ENCODE measurements at places on chromosomes 3 and 15.

DNA sequence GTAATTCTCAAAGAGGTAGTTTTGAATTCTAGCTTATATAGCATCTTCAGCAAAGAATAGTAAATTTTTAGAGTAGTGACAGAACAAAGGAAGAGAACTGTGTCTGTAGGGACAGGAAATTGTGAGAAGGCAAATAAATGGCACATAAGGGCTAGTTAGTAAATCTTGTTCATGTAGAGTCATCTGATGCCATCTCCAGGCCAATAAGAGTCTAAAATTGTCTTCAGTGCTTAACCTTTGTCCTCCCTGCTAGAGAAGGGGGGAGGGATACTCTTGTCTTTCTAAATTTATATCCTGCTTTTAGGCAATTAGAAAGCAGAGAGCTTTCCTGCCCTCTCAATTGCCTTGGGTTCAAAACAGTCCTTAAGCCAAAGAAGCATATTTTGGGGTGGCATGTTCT, 87.0 kb upstream of the DNAJC19 start:
- no peak for DNase-seq

DNA sequence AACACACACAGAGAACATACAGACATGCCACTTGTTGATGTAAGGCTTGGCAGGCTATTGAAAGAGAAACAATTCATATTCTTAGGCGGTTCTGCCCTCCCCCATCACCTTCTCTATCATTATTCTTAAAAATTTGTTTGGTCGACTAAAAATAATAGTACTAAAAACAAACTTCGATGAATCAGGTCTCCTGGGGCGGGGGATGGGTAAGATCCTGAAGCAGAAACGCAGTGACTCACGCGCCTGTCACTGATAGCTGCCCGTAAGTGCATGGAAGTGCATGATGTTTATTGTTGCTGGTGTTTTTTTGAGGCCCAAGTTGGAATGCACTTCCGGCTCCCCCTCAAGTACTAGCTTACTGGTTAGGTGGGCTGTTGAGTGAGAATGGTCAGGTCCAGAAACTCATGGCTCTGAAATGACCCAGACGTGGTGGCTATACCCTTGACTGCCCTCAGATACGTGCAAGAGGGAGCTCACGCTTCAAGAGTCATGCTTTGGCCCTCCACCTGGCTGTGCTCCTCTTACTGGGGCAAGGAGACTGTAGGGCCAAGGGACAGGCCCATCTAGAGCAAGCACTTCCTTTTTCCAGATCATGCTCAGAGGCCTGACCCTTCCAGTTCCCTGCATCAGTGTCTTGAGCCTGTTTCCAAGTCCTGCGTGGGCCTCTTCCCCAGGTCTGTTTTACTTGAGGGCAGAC, 10.9 kb downstream of the SMAD3 start:
- DNase-seq: no peak

DNA sequence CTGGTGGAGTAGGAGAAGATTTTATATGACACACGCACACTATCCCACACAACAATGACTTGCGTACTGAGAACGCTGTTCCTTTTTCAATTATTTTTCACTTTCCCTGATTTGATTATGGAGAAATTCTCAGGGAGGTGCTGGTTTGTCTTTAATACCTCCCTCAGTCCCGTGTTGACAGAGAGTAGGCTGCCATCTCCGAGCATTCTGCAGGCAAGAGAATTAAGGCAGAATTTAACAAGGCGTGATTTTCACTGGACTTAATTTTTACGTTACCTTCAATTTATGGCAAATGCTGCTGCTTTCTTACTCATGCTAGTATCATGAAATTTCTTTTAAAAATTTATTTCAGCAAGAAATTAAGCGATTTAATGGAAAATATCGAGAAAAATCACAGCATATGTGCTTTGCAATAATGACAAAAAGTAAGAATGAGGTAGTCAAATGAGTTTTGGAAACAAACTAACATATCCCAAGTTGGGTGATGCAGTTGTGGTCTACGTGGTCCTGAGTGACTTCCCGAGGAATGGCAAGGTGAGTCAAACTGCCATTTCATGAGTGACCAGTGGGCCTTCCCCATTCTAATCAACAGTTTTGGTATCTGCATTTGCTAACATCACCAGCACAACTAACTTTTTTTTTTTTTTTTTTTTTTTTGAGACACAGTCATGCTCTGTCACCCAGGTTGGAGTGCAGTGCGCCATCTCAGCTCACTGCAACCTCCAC, 16.9 kb downstream of the DNASE1L3 start:
- no peak for DNase-seq

DNA sequence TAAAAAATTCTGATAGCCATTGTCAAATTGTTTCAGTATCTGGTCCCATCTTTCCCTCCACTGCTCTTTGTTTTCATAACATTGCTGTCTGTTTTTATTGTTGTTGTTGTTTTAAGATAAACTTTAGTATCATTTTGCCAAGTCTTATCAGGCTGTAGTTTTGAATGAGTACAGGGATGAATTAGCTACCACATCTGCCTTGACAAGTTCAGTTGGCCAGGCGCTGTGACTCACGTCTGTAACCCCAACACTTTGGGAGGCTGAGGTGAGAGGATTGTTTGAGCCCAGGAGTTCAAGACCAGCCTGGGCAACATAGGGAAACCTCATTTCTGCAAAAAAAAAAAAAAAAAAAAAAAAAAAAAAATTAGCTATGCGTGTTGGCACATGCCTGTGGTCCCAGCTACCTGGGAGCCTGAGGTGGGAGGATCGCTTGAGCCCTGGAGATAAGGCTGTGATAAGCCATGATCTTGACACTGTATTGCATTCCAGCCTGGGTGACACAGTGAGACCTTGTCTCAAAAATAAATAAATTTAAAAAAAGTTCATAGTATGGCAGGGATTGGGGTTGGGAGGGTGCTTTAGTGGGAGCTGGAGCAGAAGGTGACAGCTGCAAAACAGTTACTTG, 8.3 kb upstream of the ANKDD1A start:
- DNase-seq: no peak

- no peak for DNase-seq
Observed at GRCh38 chr3:134222835-134223234, 27.8 kb downstream of the RYK start.

- DNase-seq: no peak
Observed at GRCh38 chr3:150035301-150035779, 64.6 kb upstream of the PFN2 start.

GRCh38 chr3:10702961-10703740, 112.9 kb upstream of the SLC6A11 start:
- DNase-seq: no peak

- no peak for DNase-seq
Observed at GRCh38 chr15:27692438-27692837, 406.7 kb downstream of the OCA2 start.

- DNase-seq: no peak
Observed at GRCh38 chr15:94674296-94674695, 442.9 kb downstream of the MCTP2 start.

DNA sequence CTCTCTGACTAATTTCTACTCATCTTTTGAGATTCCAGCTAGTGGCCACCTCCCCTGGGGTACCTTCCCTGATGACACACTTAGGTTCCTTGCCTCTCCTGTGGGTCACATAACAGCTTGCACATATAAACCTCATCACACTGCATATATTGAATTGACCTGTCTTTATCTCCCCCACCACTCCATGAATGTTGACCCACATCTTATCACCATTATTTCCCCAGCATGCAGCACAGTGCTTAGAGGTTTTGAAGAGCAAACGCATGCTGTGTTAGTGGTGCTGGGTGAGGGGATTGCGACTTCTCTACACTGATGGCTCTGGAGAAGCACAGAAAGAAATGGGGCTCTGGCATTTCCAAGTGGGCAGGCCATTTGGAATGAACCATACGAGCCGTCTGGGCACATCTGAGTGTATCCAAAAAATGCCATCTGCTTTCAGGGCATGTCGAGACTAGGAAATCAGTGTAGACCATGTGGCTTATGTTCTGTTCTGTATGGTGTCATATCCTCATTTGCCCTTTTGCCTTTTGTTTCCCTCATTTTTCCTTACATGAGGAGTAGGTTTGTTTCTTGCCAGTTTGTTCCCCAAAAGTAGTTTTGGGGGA, 333.2 kb upstream of the TRIM42 start:
- no peak for DNase-seq

GRCh38 chr15:62060896-62061280, 641 bp upstream of the VPS13C start:
- DNase-seq: no peak

- DNase-seq: peak; percentile 54
Observed at GRCh38 chr15:31867536-31868442, 162.5 kb upstream of the CHRNA7 start.

GRCh38 chr3:45440562-45440961, 52.2 kb downstream of the LARS2 start:
- no peak for DNase-seq

DNA sequence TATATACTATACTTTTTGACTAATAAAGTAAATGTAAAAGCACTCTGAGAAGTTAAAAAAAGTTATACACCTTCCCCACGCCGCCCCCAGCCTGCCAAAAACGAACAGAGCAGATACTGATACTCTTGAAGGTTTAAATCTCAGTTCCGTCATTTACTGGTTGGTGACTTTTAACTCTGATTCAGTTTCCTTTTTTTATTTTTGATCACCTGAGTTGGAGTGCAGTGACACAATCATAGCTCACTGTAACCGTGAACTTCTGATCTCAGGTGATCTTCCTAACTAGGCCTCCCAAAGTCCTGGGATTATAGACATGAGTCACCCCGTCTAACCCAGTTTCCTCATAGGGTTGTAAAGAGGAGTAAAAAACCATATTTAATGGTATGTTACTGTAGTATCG, 3.3 kb upstream of the TIPIN start:
- DNase-seq: no peak

DNA sequence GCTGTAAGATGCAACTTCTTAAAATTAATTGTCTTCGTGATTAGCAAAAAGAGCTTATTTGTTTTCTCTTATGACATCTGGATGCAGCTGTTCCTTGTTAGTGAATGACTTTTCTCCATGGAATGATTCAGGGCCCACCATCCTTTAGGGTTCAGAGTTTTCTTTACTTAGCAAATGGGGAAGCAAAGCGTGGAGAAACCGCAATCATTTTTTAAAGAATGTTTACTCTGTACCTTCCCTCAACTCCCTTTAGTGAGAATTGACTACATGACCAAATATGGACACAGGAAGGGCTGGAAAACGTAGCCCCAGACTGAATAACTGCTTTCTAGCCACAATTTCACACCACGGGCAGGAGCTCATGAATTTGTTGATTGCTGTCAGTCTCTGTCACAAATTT, 130.1 kb downstream of the EDEM1 start:
- no peak for DNase-seq

DNA sequence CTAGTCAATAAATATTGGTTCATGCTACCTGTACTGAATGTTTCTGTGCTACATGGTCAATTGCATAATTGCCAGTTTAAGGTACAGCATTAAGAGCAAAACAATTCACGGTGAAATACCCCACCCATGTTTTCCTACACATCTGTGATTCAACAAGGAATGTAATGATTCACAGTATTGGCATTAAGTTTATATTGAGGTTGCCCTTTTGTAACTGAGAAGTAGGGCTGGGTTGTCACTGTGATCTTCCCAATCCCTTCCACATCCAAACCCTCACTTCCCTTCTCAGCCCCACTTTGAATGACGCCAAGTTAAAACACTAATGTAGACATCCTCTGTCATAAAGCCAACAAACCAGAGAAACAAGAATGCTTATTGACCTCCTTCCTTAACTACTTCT, 112.0 kb upstream of the TJP1 start:
- no peak for DNase-seq

DNA sequence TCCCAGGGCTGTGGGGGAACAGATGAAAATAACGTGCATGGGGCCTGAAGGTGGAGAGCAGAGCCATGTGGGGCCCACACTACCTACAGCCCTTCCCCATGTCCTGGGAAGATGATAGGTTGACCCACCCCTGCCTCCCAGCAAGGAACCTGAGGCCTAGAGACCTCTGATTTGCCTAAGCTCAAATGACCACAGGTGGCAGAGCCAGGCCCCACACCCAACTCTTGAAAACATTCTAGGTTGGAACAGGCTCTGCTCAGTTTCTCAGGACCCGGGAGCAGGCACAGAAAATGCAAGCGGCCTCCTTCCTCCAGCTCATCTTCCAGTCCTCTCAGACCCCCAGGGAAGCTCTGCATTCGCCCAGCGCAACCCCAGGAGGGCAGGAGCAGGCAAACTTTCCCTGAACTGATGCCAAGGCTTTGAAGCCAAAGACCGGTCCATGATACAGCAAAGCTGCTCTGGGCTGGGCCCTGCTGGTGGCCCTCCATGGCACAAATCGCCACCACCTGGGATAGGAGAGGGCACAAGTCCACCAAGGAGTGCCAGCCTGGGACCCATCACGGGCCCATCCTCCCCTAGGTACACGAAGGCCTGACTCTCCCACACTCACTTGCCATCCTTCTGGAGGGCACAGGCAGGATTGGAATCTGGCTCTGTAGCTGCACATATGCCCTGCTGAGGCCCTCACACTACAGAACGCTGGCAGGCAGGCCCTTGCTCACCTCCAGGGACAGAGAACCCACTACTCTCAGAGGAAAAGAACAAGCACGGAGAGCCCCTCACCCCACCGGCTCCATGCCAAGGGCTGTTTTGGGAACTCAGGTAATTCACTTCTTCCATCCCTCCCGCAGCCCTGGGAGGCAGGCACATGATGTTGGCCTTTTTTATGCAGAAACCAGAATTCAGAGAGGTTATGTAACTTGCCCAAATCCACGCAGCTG, 51.0 kb upstream of the FURIN start:
- no peak for DNase-seq

DNA sequence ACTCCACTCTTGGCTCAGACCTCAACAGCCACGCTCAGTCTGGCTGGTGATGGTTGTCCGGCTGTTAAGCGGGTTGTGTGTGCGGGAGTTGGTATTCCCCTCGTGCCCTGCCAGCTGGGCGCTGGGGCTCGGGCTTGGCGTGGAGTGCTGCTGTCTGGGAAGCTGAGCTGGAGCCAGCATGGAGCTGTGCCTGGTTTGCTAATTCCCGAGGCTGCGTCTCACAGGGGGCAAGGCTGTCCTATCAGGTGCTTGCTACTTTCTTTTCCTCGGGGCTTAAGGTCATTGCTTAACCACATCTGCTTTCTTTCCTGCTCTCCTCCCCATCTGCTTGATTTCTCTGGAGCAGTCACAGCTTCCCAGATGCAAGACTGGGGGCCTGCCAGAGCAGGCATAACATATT, 29.9 kb downstream of the PDIA5 start:
- no peak for DNase-seq

- no peak for DNase-seq
Observed at GRCh38 chr3:183541235-183541655, 14.3 kb downstream of the KLHL6 start.

DNA sequence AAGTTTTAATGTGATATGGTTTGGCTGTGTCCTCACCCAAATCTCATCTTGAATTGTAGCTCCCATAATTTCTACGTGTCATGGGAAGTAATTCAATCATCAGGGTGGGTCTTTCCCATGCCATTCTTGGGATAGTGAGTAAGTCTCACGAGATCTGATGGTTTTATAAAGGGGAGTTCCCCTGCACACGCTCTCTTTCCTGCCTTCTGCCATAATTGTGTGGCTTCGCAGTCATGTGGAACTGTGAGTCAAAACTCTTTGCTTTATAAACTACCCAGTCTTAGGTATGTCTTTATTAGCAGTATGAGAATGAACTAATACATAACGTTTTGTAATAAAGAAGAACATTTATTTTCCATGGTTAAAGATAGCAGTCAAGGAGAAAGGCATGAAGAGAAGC, 39.2 kb upstream of the GOLIM4 start:
- no peak for DNase-seq
